ENCODE measurements at places on chromosomes 16 and 17.

DNA sequence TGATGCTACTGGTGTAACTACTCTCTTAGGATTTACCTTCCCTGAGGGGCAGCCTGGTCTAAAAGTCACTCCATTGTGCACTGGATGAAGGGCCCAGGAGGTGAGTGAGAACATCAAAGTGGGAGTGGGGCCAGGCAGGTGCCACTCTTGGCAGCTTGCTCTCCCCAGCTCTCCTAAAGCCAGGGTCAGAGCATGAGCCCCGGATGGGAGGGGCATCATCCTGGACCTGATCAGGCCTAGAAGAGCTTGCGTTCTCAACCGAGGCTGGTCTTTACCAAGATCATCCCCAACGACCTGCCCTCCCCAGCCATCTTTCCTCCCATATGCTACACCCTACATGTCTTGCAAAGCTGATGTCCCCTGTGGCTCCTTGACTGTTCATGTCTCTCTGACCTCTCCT lies 87.1 kb downstream of the AIPL1 start:
- DNase-seq: no peak

GRCh38 chr17:63696381-63696961 lies 3.5 kb downstream of the LIMD2 start:
- no peak for DNase-seq

- DNase-seq: no peak
These were observed 24.8 kb upstream of the PIK3R6 start for GRCh38 chr17:8892338-8892690.

DNA sequence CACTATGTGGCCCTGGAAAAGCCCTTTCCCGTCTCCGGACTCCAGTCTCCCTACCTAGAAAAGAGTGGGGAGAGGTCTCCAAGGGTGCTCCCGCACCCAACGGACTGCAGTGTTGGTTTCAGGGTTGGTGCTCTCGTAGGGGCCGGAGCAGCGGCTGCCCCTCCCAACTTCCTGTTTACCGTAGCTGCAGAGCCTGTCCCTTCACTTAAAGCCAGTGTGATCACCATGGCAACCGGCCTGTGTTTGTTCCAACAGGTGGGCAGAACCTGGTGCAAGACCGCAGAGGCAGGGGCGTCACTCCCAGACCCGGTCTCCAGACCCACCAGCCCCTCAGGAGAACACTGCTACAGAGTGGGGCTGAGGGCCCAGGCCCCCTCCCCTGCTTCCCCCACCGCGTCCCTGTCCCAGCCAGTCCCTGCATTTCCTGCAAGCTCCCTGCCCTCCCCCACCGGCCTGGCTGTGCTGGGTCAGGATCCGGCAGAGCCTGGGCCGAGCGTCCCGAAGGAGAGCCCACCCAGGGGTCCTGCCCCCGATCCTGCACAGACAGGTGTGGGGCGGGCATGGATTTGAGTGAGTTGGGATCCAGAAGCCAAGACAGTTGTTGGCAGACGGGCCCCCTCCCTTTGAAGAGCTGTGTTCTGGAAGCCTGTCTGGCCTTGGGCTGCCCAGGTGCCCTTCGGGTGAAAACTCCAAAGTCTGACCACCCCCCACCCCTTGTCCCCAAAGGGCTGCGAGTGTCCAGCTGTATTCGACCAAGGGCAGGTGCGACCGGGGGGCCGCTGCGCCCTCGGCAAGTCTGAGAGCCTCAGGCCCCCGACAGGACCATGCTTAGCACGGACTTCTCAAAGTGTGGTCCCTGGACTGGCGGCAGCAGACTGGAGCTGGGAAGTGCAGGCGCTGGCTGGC lies 1.5 kb upstream of the BAIAP3 start:
- peak; percentile 89 for DNase-seq

GRCh38 chr17:6532441-6532885 lies 23.9 kb downstream of the PITPNM3 start:
- DNase-seq: no peak

DNA sequence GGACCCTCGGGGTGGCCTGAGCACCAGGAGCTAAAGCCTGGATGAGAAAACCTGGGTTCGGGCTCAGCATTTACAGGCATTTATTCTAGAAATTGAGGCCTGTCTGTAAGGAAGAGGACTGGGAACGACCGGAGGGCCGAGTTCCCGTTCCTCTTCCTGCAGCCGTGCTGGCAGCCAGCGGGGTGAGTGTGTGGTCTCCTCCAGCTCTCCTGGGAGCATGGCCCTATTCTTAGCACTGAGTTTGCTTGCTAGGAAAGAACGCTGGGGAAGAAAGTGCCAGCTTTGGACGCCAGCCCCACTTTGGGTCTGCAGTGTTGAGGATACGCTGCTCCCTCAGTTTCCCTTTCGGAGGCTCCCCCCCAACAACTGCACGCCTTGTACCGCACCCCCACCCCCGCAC lies 49.6 kb downstream of the MGAT5B start:
- no peak for DNase-seq

DNA sequence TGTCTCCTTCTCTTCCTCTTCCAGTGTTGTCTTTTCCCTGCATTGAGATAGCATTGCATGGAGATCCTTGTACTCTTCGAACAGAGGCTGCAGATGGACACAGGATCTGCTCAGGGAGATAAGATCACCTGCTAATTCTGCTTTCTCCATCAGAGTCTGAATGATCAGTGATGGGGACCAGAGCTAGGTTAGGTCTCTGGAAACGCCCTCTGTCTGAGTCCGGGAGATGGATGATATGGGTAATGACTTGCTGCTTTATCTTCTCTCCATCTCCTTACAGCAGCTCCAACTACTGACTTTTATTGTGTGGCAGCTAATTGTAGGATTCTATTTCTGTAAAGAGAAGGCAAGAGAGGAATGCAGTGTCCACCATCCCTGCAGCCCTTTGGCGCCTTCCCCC lies 435.6 kb downstream of the WWOX start:
- no peak for DNase-seq

DNA sequence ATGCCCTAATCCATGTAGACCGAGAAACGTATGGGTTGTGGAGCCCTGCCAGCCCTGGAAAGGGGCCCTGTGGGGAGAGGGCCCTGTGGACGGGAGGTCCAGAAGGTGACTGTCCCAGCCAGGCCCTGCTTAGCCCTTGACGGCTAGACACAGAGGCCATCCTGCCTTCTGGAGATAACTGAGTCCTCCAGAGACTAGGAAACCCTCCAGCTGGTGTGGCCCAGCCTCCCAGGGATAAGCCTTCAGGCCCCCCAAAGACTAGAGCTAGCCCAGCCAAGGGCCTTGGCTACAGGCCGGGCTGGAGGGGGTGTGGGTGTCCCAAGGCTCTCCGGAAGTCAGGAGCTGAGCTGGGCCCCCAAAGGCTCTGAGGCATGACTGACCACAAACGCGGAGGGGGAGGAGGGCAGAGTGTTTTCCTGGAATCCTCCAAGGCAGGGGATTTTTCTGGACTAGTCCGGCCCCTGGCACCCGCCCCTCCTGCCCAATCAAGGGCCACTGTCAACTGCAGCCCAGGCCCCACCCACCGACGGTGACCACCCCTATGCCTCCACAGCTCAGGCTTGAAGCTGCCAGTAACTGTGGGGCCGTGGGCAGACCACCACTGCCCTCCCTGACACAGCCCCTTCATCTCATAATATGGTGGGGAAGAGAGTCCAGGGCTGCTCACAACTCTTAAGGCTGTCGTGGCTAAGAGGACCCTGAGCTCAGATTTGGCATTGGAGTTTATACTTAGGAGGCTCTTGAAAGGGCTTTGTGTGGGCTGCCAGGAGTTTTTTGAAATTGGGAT lies 885 bp upstream of the VASN start:
- peak; percentile 60 for DNase-seq

DNA sequence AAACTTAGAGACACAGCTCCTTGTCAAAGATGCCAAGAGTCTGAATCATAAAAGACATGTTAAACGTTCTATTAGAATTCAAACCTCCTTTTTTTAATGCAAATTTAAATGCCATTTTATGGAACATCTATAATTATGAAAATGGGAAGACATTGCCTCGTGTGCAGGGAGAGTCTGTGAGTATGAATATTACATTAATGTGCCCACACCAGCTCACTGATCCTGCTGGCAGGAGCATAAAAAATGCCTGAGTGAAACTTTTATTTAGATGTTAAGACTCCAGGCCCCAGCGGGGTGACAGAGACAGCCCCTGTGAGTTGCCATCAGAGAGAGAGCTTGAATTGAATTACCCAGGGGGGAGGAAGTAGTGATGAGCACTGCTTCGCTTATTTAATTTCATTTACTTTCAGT lies 84.8 kb downstream of the SNX11 start:
- DNase-seq: no peak

DNA sequence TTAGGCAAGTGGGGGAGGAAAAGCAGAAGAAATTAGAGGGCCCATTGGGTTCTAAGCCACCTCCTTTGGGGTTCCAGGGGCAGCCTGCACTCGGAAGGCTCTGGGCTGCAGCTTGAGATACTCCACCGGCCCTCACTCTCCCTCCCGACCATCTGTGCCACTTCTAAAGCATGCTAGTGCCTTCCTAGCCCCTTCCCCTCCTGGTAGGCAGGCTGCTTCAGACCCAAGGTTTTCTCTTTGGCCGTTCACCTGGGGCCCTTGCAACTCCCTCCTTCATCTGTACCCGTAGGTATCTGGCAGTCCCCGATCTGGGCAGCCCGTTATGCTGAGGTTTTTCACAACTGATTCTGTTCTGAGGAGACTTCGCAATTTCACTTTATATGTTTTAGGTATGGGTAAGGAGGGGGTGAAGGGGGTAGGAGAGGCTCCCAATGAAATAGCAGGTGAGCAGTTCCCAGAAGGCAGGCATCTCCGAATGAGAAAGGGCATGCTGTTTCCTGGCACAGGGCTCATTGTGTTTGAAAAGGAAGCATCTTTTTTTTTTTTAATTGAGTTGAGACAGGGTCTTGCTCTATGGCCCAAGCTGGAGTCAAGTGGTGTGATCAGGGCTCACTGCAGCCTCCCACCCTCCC lies 98.7 kb downstream of the RAB11FIP4 start:
- DNase-seq: no peak

DNA sequence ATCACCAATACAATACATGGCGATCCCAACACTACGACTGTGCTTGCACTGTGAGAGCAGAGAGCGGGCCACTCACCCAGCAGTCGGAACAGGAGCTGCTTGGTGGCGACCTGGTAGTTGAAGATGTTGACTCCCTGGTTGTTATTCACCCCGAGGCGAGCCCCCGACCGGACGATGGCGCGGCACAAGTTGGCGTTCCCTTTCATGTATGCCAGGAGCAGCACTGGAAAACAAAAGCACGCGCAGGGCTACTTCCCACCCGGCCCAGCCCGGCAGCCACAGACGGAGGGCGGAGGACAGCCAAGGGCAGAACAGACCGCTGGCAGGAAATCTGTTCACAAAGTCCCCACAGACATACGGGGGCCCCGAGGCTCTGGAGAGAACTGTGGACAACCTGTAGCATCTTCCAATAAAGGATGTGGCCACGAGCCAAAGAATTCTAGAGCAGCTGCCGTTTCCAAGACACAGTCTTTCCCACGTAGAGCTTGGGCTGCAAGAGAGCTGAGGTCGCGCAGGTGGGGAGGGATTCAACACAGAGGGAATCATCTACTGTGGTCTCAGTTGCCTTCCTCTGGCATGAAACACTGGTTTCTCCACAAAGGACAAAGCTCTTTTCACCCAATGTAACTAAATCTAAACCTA lies 27.8 kb downstream of the CYB5D2 start:
- DNase-seq: no peak

- DNase-seq: peak; percentile 54
These were observed 60.8 kb upstream of the MED9 start for GRCh38 chr17:17416007-17416399.

DNA sequence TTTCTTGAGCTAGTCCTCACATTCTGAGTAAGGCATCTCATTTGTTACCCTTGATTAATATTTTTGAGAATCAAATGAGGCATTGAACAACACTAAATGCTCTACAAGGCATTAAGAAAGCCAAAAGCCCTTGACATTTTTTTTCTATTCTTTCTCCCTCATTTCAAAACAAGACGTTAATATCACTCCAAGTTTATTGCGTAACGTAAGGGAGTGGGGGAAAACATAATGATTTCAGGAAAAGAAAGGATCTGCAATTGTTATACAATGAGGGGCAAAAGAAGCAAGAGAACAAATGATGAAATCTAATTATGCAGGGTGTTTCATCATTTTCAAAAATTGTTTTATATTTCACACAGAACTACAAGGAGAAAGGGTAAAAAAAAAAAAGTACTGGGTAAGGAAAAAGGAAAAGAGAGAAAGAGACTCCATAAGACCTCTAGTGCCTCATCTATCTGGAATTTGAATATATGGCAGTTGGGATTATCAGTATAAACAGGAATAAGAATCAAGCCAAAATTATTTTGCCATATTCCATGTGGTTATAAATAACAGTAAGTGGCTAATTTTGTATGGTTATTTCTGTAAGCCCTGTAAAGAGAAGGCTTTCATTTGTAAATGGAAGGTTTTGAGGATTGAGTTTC lies 163.0 kb downstream of the ABCA8 start:
- no peak for DNase-seq

GRCh38 chr17:1462164-1463112 lies 6.4 kb upstream of the CRK start:
- no peak for DNase-seq

- no peak for DNase-seq
These were observed 13.9 kb downstream of the TCF25 start for GRCh38 chr16:89887243-89887642.

GRCh38 chr16:3007059-3007956 lies 5.4 kb upstream of the CLDN9 start:
- peak; percentile 73 for DNase-seq

GRCh38 chr17:71496552-71496951 lies 624.3 kb upstream of the SOX9 start:
- no peak for DNase-seq

GRCh38 chr17:82670661-82671450 lies 22.6 kb upstream of the WDR45B start:
- no peak for DNase-seq

DNA sequence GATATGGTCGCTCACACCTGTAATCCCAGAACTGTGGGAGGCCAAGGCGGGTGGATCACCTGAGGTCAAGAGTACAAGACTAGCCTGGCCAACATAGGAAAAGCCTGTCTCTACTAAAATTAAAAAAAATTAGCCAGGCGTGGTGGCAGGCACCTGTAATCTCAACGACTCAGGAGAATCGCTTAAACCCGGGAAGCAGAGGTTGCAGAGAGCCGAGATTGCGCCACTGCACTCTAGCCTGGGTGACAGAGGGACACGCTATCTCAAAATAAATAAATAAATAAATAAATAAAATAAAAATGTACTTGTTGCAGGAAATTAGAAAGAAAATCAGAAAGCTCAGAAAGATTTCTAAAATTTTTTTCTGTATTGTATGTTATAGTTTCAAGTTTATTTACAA lies 113.9 kb downstream of the LITAF start:
- no peak for DNase-seq

DNA sequence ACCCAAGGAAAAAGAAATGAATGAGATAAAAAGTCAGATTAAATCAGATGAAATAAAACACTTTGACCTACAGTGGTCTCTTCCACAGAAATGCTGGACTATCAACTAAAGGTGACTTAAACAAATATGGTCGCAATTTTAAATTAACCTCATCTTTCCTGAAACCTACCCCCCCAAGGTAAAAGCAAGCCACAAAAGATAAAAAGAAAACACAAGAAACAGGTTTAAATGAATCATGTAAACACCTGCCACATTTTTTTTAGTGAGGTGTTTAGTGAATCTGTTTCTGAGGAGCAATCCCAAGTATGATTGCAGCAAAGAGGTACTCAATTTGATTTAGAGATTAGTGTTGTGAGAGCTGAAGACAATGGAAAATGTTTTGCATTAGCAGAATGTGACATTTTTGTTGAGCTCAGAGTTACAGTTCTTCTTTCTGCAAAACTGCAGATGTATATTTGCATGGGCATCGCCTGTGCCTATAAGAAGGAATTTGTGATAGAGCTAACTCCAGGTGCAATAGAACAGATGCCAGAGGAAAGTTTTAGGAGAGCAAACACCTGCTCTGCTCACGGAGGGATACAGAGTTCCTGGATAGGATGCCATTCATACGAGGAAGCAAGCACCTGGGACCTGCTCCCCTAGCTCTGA lies 3.4 kb upstream of the MMD start:
- no peak for DNase-seq
